Spinal cord (tissue), 10 donors: ENCODE measurements at places on chromosomes 1 and 21.

- no peak for DNase-seq
Measured at GRCh38 chr1:28926629-28927265, 12.4 kb downstream of the EPB41 start.

DNA sequence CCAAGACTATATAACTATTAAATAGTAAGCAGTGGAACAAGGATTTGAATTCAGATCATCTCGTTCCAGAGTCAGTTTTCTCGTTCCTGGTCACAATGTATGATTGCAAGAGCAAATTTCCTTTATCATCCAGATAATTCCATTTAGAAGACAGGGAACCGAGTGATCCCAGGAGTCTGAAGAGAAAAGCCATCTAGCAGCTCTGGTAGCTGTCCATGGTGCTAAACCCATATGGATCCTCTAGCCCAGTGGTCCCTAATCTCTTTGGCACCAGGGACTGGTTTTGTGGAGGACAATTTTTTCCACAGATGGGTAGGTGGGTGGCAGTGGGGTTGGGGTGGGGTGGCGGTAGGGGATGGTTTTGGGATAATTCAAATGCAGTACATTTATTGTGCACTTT lies 229.4 kb downstream of the PTPRU start:
- no peak for DNase-seq

DNA sequence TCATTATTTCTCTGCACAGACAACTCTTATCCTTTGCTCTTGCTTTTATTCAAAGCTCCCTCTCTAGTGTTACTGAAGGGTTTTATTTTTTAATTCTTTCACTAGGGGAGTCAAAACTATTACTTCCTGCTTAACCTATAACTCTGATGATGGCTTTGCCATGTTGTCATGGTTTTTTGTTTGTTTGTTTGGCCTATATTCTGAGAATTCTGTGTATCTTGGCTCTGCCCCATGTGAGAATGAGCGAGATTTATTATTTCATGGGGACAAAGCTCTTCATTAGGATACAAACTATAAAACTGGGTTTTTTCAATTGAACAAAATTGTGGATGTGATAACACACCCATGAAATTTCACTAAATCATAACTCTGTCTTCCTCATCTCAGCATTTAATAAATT lies 190.5 kb upstream of the C1orf105 start:
- DNase-seq = no peak

DNA sequence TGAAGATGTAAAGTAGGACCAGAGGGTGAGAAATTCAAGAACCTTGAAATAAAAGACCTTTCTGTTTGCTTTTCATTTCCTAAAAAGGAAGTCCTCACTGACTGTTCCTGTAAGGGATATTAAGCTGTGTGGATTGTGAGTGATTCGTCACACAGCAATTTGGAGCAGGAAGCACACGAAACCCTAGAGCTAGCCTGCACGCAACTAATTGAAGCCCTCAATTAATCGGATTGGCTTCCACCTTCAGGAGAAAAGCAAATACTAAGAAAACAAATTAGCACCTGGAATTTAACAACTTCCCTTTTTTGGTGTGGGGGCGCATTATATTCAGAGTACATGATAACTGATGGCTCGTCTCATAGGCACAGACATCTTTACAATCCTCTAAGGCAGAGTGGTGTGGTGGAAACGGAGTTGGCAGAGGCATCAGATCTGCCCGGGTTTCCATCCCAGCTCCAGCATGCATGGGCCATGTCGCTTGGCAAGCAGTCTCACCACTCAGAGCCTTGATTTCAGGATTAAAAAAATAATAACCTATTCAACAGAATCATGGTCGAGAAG lies 95.2 kb downstream of the KCNJ15 start:
- no peak for DNase-seq

DNA sequence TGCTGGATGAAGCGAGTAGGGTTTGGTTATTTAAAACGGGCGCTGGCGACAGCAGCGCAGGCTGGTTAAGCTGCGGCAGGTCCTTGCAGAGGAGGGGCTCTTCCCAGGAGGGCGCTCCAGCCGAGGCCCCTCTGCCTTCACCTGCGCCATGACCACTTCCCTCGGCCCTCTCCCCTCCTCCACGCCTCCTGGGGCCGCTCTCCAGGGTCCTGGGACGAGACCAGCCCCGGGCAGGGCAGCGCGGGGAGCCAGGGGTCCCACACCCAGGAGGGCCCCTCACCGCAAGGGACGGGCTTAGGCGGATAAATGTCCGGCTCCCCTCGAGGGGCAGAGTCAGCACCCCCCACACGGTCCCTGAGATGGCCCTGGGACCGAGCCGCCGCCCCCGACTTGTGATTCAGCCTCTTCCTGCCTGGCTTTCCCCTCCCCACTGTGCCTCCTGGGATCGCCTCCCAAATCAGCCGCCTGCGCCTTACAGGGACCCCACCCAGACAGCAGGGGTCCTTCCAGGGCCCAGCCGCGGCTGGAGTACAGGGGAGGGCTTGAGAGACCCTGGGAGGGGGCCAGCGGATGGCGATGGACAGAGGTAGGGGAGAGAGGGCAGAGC lies 380.7 kb downstream of the MATN1 start:
- no peak for DNase-seq

- no peak for DNase-seq
Measured at GRCh38 chr1:172320733-172321132, 99.8 kb upstream of the C1orf105 start.

DNA sequence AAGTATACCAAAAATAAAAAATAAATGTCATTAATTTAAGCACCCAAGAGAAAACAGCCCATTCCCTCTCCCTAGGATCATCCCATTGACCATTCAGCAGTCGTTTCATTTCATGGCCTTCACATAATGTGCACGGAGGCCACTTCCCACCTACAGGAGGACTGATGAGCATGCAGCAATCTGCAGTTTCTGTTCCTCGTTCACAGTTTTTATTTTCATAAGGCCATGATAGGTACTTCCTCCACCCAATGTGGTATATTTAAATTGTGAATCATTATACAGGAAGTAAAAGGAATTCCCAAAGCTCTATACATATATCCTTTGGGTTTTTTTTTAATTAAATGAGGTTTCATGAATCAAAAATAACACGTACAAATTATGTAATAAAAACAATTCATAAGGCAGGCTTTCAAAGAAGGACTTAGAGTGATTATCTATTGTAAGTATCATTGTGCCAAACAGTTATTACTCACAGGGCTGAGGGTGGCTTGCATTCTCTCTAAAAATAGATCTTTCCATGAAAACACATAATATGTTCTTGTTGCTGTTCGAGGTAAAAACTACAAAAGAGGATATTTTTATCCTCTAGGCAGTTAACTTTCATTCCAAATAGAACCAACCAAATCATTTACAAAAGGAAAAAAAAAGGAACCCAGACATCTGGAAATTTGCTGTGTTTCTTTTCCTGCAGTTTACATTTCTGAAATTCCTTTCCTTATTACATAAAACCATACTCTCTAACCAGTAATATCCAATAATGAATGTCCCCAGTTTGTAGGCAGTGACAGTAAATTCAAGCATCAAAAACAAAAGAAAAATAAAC lies 27.5 kb upstream of the SLC44A3 start:
- no peak for DNase-seq
